ENCODE measurements at places on chromosomes 5 and 9.

DNA sequence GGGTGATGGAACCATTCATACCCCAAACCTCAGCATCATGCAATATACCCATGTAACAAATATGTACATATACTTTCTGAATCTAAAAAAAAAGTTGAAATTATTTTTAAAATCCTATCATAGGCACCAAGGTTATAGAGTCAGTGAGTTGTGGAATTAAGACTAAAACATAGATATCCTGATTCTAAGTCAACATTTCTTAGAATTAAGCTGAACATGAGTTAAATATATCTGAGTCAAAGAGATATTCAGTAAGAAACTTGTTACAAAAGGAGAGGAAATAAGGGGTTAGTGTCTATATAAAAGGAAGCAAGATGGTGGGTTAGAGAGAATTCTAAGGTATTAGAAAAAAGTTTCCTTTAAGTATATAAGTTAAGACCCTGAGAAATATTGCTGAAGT, 89.9 kb downstream of the CCDC192 start:
- no peak for DNase-seq

DNA sequence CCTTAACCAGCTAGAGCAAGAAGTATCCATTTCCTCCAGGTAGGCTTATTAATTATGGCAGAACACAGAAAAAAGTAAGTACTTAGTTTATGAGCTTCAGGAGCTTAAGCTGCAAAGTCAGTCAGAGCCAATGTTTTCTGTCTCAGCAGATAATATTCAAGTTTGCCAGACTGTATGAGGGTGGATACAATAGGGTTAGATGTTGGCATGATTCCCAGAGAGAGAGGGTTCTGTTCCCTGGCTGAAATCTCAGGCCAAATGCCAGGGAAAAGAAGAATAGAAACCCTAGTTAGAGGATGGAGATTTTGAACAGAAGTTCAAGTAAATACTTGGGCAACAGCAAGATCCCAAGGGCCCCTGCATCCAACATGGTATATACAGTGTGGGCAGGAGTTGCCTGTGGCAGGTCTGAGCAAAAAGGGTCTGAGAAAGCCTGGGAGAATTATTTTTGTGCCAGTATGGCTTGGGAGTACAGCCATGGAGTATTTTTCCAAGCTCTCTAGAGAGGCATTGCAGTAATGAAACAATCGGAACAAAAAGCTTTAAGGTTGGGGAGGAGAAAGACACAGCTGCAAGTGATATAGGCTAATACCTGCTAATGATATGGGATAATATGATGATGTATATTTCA, 31.0 kb upstream of the ISOC1 start:
- no peak for DNase-seq

DNA sequence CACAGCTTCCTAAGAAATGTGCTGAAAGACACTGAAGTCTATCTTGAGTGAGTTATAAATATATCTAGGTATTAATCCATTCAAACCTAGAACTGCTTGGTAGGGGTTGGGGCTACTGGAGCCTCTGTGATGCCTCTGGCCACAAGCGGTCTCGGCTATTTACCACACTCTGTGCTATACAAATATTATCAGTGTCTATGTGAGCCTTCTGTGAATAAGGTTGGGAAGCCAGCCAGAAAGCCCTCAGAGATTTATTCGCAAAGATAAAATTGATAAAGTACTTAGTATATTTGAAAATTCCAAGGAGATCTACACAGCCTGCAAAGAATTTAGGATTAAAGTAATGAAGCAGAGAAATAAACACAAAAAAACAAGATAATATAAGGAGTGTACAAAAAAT, 41.4 kb downstream of the LIFR start:
- no peak for DNase-seq

DNA sequence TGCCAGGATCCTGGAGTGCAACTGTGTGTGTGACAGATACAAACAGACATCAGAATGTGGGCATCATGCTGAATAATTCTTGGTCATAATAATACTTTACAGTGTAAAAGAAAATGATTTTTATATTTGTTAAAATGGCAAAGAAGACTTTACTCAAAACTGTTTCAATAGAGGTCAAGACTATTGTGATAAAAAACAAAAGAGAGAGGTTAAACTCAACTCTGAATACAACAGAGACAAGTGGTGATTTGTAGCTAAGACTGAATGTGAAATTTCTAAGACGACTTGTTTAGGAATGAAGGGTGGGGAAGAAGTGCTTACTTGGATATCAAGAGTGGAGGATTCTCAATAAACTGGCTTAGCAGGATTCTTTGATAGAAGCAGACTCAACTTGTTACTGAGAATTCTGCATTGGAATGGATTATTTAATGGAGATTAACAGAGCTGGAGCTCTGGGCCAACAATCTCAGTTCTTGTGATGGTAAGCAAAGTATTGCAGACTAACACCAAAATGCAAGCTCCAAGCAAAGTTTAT, 457.4 kb upstream of the CDH18 start:
- DNase-seq, result no peak

- no peak for DNase-seq
Observed at GRCh38 chr5:155309021-155309746, 295.6 kb downstream of the KIF4B start.

DNA sequence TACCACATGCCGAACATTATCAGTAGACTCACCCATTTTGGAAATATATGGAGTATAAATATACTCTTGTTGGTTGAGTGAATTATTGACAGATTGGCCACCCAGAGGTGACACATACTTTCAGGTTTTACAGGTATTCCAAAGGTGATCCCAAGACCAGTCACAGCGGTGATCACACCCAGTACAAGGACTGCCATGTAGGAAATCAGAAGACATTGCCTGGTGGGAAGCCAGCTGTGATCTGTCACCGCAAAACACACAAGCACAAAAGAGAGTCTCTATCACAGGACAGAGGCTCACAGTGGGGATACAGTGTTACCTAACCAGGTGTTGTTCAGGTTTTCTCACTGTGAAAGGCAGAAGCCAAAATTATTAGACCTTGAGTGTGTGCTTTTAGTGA, 15.8 kb downstream of the BTF3 start:
- no peak for DNase-seq

GRCh38 chr9:38339087-38339486, 53.4 kb upstream of the ALDH1B1 start:
- no peak for DNase-seq

DNA sequence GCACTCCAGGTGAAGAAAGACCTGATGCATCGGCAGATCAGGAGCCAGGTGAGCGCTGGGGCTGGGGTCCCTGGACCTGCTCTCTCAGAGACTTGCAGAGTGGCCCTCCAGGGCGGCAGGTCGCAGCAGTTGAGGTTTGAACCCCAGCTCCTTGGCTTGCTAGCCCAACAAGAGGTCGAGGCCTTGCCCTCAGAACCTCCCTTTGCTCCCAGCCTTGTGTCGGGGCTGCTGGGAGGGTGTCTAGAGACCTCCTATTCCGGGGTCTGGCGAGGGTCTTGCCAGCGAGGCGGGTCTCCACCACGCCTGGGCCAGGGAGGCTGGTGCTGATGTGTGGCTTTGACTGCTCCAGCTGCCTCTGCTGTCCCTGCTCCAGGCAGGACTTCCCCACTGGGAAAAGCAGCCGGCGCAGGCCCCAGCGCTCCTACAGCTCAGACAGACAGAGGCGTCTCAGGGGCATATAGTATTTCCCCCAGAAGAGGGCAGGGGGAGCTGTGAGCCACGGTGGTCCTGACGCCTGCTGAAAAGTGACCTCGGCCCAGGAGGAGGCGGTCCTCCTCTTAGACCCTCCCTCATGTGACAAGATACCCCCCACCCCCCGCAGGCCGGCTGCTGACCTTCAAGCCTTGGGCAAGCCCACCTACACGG, 38.3 kb downstream of the LRSAM1 start:
- DNase-seq, result no peak

DNA sequence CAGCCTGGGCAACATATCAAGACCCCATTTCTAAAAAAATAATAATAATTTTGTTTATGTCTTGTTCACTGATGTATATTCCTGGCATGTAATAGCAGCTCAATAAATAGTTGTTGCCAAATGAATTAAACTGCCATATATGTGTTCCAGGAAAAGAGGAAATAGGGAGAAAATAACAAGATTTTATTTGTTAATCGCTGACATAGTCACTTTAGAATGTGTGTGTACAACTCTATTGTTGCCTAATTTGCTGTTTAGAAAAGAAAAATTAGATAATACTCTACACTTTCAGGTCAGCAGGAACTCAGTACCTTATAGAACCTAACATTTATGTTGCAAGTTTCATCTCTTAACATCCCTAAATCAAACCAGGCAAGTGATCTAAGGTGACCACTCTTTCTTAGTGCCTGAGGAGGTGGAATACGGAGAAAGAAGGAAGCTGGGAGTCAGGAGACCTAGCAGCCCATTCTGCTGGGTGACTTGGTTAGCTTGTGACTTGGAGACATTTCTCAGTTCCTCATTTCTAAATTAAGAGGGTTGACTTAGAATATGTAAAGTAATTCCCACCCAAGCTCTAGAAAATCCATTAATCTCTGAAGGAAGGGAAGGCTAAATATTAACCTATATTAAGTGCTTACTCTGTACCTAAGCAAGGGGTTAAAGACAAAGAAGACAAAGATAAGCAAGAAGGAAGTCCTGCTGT, 110.3 kb upstream of the IQGAP2 start:
- no peak for DNase-seq
